ENCODE measurements at places on chromosomes 12 and 14. TPM values are rescaled to one million over a fixed set of nuclear protein-coding genes. Genes with fewer than 3 reads are reported as not detected.

The AKAP3 gene
- 1.8 TPM for total RNA-seq

The GPR84 gene
- 0.41 TPM for total RNA-seq

The SLC8B1 gene
- total RNA-seq: 44.6 TPM

The EPYC gene
- not detected for total RNA-seq

The RHOJ gene
- 266 TPM for total RNA-seq

The CLEC1A gene
- total RNA-seq: 29.3 TPM

- DNase-seq: no peak
These were observed 39.2 kb downstream of the ZFP36L1 start for GRCh38 chr14:68753690-68754089.

DNA sequence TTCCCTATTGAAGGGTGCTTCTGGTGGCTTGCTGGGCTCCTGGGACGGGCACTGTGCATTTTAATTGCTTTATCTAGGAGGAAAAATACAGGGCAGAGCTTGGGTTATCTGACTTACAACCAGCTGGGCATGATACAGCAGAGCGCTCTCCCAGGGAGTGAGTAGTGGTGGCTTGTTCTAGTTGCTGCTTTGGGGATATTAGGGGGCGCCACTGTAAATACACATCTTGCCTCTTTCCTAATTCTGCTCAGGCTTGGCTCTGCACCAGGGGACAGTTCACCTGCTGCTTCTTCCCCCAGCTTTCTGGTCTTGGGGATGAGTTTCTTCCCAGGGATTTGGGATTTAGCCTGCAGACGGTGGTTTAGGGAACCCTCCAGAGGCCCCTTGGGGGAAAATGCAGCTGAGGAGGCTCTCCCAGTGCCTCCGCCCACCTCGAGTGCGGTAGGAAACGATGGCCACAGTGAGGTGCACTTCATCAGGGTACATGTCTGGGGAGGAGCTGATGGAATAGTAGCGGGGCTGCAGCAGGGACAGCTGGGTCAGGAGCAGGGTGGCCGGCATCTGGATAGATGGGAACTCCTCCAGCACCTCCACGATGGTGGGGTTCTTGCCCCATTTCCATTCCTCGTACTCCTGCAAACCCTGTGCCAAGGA, 36.9 kb upstream of the FBXO21 start:
- DNase-seq: no peak

GRCh38 chr14:78823516-78823915, 653.3 kb downstream of the NRXN3 start:
- no peak for DNase-seq

DNA sequence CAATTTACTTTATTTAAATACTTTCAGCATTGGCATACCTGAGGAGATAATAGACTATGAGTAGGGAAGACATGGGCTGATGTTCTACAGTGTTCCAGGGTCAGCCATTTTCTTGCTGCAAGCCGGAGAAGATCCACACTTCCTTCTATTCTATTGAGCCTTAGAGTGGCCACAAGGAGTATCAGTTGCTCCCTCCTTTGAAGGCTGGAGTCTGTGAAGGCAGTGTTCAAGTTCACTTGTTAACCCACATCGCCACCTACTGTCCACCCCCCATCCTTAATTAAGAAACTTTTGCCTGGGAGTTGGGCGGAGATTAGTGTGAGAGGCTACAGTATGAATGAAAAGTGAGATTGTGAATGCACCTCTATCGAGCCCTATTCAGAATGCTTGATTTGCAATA, 666.6 kb downstream of the NRXN3 start:
- peak; percentile 78 for DNase-seq

DNA sequence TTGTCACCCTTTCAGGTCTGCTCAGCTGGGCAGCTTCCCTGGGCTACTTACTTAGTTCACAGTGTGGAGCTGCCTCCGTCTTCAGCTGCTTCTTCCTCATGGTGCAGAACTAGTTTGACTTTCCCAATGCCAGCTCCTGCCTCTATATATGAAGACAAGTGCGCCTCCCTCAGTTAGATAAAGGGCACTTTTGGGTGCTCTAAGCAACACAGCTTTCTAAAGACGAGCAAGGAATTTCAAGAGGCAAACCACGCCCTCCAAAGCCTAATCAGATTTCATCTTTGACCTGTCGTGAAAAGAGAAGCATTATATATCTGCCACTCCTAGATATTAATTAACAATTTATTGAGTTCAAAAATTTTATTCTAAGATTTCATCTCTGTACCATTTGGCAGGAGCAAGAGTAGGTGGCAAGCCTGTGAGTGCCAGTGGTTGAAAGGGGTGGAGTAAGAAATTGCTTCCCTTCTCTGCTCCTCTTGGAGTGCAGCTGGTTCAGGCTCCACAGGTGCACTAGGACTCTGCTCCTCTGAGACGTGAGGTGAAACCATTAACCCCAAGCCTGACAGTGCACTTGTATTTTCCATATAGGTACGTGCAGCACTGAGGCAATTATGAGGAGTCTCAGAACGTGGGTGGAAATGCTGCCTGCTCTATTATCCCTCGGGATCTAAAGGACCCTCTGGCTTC, 2.1 kb upstream of the SLC11A2 start:
- DNase-seq: no peak

- no peak for DNase-seq
These were observed 61.0 kb downstream of the DIO2 start for GRCh38 chr14:80150301-80150700.

GRCh38 chr14:99261912-99262787, 9.8 kb downstream of the BCL11B start:
- no peak for DNase-seq

GRCh38 chr12:53756300-53757100, 4.7 kb upstream of the CISTR start:
- DNase-seq: no peak

DNA sequence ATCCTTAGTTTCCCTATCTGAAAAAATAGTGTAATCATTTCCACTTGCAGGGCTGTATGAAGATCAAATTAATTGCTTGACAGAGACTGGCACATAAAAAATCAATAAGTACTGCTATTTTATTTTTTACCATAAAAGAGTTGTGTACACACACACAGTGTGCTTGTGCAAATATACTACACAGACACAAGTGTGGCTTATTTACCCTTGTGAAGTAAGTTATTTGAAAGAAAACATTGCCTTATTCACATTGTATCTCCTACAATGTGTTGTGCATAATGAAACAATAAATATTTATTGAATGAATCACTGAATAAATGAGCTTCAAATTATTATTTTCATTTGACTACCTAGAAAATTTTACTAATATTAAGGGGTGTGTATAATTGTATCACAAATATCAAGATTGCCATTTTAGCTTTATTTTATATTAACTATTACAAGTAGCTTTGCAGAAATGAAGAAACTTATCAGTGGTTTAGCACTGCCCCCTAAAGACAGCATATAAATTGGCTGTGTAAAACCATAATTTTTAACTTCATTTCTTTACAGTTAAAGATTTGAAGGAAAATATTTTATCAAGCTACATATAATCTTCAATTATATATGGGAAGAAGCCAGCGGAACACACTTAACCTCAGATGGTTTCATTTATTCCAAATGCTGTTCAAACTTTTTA, 11.3 kb downstream of the GARIN6 start:
- no peak for DNase-seq

DNA sequence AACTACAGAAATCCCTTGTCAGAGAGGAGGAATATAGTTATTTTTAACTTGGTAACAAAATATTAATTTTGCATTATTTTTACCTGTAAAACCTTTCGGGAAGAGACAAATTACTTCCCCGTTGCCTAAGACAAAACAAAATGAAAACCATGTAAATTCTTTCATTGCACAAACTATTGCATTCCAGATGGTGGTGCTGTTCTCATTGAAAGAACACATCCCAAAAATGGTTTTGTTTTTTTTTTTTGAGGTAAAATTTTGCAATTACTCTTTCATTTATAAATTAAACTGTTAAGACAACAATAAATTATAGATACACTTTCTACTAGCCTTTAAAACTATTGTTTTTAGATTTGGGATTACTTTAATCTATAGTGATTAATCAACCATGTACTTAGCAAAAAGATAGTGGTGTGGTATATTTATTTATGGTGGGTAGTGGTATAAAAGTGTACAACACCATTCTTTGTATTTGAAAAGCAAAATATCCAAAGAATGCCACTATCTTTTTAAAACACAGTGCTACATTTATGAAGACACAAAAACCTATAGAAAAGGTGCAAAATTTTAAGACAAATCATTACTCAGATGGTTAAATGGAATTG, 115.5 kb downstream of the SLC38A1 start:
- DNase-seq: no peak

GRCh38 chr14:68791902-68792677, 777 bp downstream of the ZFP36L1 start:
- DNase-seq: no peak

DNA sequence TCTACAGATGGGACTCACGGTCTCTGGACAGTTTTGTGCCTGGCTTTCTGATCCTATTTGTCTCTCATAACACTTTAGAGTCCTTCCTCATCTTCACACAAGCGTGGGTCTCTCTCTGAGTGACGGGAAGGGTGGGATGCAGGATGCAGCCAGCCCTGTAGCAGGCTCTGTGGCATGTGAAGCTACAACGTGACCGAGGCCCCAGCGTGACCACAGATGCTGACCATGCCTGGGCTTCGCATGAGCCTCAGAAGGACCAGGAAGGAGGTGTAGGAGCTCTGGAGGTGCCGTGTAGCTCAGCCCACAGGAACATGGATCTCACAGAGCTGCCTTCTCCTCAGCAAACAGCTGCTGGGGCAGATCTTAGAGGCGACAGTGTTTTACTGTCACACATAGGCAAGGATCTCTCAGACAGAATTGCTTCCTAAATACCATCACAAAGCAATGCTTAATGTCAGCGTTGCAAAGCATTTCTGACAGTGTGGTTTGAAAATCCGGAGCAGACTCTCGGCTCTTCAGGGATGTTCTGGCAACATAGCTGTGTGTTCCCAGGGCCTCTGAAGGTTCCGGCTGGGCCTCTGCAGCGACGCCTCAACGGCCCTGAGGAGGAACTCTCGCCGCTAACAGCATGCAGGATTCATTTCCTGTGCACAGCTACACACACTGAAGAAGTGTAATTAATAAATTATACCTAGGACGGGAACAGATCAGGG, 21.9 kb downstream of the ANKLE2 start:
- DNase-seq: no peak

GRCh38 chr12:59431266-59431665, 164.6 kb upstream of the SLC16A7 start:
- DNase-seq: no peak

DNA sequence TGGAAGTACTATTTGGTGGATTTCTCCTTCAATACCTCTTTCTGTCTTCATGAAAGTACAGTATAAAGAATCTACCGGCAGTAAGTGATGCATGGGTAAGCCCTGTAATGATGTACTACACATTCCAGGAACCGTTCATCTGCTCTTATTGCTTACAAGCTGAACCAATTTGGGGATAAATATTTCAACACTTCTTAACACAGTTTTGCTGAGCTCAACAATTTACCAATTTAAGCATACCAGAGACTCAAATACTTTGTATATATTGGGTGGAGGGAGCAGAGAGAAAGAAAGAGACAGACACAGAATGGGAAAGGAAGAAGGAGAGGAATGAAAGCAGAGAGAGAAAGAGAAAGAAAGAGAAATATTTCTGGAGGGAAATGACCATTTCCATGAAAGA, 821.1 kb upstream of the FLRT2 start:
- DNase-seq: no peak

Data from endothelial cell (in vitro differentiated cells).